ENCODE measurements at places on chromosomes 2 and 18. TPM values are rescaled to one million over a fixed set of nuclear protein-coding genes. Genes with fewer than 3 reads are reported as not detected.

DNA sequence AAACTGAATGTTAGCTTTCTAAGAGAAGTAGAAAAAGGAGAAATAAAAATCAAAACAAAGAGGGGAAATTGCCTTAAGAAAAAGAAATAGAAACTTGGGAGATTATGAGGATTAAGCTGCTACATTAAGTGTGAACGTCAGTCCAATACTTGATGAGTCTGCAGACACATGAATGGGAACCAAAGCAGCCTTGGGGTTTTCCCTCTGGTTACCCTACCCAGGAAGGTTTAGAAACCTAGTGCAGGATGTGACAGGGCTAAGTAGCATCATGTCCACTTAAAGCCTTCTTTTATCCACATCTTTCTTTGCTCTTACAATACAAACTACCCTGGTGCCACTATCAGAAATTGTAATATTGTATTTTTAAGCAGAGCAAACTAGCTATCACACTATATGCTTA lies 22.3 kb downstream of the SLC35F5 start:
- DNase-seq: no peak

- DNase-seq: no peak
These were observed 390.4 kb downstream of the CMPK2 start for GRCh38 chr2:6475155-6475940.

DNA sequence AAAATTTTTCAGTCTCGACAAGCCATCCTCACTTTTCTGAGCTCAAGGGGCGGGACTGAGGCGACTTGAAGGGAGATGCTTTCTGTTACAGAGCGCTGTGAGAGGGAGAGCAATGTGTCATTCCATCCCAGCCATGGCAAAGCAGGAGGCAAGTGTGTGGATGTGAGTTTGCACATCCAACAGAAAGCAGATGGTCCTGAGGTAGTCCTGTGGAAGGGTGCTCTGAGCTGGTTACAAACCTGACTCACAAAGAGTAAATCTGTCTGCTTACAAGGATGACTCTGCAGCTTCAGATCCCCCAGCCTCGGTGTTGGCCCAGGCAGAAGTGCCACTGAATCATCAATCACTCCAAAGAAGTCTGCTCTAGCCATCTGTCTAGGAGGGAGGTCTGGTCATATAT lies 482.0 kb upstream of the DCC start:
- DNase-seq: no peak

- DNase-seq: no peak
These were observed 5.1 kb downstream of the CHPF start for GRCh38 chr2:219538504-219538951.

DNA sequence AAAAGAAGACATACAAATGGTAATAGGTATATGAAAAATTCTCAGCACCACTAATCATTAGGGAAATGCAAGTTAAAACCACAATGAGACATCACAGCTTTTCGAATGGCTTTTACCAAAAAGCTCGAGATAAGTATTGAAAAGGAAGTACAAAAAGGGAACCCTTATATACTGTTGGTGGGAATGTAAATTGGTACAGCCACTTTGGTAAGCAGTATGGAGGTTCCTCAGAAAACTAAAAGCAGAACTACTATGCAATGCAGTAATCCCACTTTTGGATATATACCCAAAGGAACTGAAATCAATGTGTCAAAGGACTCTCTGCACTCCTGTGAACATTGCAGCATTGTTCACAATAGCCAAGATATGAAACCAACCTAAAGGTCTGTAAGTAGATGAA lies 107.5 kb upstream of the SPATS2L start:
- DNase-seq: no peak

- no peak for DNase-seq
These were observed 48.6 kb downstream of the GYPC start for GRCh38 chr2:126704434-126705160.

GRCh38 chr2:113069676-113070605 lies 2.2 kb downstream of the IL1F10 start:
- DNase-seq: no peak

- no peak for DNase-seq
These were observed at the start of gene HOXD3 for GRCh38 chr2:176156807-176157498. TSS of gene HOXD3 (plus strand) at chr2:176157307. CDS start at chr2:176169115, 11,808 bp downstream.

GRCh38 chr2:45236268-45236667 lies 227.0 kb upstream of the SIX2 start:
- no peak for DNase-seq

DNA sequence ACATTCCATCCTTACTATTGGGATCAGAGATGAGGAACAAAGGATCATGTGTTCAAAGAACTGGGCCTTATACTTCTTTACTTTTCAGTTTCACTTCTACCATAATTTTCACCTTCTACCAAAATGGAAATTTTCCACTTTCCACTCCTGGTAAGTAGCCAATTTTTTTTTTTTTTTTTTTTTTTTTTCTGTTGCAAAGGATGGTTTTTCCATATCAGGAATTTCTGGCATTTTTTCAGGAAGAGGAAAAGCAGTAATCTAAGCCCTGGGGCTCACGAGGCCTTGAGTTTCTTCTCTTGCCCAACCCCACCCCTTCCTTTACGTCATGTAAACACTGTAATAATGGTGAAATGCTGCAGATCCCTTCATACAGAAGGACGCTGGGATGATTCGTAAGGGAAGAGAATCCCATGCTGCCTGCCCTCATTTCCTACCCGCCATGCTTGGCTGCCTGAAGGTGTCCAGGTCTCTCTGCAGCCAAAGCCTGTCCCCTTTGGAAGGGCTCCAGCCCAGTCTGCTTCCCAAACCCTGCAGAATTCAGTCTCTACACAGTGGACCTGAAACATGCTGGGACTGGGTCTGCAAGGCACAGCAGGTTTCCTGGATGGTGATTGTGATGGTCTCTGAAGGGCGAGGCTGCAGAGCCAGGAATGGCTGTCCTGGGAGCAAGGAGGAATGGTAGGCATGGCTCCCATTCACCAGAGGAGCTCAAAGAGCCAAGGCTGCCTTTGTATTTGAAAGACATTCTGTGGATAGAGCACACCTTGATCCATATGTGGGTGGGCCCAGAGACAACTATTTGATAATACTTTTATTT lies 57.0 kb downstream of the EFR3B start:
- DNase-seq: peak; percentile 33

DNA sequence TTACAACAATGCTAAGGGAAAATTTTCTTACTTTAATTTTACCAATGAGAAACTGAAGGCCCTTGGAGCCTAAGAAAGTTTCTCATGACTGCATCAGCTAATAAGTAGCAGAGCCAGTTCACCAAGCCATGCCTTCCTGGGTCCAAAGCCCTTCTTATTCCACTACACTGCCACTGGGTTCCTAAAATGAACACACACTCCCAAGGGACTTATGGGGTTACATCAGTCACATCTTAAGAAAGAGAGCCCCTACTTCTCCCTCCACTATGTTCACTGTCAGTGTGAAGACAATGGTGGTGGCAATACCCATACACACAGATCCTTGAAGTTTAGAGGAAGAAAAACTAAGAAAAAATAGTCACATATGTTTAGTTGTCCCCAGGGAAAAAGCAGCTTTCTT lies 20.6 kb downstream of the MBD2 start:
- DNase-seq: no peak

GRCh38 chr18:21141668-21142422 lies 30.2 kb upstream of the ROCK1 start:
- no peak for DNase-seq

DNA sequence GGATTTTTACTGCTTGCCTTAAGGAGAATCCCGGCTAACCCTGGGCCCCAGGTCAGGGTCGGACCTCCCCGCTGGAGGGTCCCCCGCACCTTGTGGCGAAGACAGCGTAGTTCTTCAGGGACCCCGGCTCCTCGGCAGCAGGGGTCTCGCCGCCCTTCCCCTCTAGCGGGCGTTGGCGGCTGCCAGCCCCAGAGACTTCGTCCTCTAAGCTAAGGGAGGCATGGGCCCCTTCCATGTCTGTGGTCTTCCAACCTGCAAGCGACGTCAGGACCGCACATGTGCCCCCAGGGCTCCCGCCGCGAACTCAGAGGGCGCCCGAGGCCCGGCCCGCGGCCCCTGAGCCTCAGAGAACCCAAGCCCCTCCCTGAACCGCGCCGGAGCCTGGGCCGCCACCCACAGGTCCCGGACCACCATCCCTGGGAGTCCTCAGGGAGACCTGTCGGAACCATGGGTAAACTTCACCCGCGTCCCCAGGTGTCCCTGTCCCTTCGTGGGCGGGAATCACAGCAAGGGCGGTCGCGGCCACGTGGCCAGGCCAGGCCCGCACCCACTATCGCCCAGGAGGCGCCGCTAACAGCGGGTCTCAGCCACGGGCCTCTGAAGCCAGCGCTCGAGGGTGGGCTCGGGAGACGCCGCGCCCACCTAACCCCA lies 562 bp downstream of the ANKMY1 start:
- DNase-seq: peak; percentile 19

DNA sequence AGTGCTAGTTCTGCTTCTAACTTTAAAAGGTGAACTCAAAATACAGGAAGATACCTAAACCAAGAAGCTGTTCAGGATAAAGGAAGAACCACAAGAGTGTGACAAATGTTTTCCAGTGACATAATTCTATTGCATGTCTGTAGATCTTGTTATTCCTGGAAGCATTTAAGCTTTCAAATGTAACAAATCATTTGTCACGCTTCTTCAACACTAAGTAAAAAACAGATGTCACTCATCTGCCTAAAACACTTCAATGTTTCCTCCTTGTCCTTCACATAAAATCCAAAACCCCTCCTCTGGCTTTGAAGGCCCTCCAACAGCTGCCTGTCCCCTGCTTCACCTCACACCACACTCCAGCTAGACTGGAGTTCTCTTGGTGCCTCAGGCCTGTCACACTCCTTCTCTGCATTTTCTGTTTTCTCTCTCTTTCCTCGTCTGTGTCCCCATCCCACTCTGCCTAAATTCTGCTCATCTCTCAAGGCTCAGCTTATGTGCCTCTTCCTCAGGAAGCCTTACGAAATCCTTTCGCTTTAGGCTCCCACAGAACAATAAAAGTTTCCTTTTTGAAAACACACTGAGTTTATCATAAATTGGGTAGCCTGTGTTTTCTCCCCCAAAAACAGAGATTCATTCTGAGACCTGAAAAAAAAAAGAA lies 6.4 kb upstream of the CLEC4F start:
- DNase-seq: no peak

GRCh38 chr2:209501579-209501978 lies 77.7 kb downstream of the MAP2 start:
- DNase-seq: no peak

DNA sequence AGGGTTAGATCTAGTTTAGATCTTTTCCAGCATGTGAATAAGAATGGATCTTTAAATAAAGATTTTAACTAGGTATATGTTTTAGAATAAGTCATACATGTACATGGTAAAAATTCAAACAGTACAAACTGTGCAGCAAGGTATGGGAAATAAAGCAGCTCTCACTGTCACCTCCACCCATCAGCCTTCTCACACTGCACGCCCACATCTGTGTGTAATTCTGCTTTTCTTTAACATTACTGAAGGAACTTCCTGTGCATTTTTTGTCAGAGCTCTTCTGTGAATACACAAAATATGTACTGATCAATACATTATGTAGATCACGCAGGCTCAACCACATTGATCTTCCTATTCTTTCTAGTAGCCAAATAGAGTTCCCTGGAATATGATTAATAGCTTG lies 3.4 kb downstream of the CASP8 start:
- DNase-seq: no peak

GRCh38 chr2:203240491-203240890 lies 1.7 kb downstream of the CYP20A1 start:
- DNase-seq: no peak

GRCh38 chr2:172588931-172589330 lies 33.0 kb downstream of the PDK1 start:
- DNase-seq: no peak

- DNase-seq: no peak
These were observed 310.8 kb downstream of the ERBB4 start for GRCh38 chr2:212227755-212228154.

- no peak for DNase-seq
These were observed 1.6 kb upstream of the CSRNP3 start for GRCh38 chr2:165467921-165468320.

Gene DLX1
- total RNA-seq: not detected

Gene MOGAT1
- not detected for total RNA-seq

Gene CNTNAP5
- not detected for total RNA-seq

Gene RAB31
- total RNA-seq: 22.9 TPM

Gene DCDC2C
- total RNA-seq: not detected

Gene ANKRD30BL
- total RNA-seq: 11.2 TPM

Gene CCL20
- total RNA-seq: not detected

Gene RIT2
- not detected for total RNA-seq

Gene CRYGC
- total RNA-seq: not detected

Gene DNAH7
- 0.29 TPM for total RNA-seq

Gene IL1A
- total RNA-seq: not detected

Gene REG1B
- not detected for total RNA-seq

Gene DPP10
- not detected for total RNA-seq

Gene MARS2
- 8.0 TPM for total RNA-seq

Gene SERPINB3
- total RNA-seq: not detected
